ENCODE measurements at places on chromosomes 7 and 10.

DNA sequence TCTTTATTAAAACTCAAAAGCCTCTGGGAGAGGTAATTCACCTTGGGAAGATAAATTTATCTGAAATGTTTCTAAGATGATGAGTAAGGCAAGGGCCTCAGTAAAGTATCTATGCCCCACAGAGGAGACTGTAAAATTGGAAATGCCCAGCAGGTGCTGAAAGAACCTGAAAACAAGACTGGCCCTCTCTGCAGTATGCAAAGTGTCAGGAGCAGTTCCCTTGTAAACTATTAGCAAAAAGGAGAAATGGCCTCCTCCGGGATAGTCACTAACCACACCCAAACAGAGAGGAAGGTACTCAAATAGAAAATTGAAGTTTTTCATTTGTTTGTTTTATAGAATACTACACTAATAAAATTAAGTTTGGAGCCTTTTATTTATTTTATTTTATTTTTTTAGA lies 81.2 kb downstream of the FZD1 start:
- ATAC-seq, result no peak

- no peak for ATAC-seq
These were observed 12.0 kb upstream of the BLNK start for GRCh38 chr10:96283351-96283750.

- ATAC-seq, result no peak
These were observed 21.6 kb downstream of the SCART1 start for GRCh38 chr10:133475425-133475734.

- ATAC-seq, result no peak
These were observed 13.2 kb downstream of the WDR91 start for GRCh38 chr7:135197906-135198655.

Data from esophagus mucosa (tissue), 1 donor.